ENCODE measurements at places on chromosomes 11 and 22.

DNA sequence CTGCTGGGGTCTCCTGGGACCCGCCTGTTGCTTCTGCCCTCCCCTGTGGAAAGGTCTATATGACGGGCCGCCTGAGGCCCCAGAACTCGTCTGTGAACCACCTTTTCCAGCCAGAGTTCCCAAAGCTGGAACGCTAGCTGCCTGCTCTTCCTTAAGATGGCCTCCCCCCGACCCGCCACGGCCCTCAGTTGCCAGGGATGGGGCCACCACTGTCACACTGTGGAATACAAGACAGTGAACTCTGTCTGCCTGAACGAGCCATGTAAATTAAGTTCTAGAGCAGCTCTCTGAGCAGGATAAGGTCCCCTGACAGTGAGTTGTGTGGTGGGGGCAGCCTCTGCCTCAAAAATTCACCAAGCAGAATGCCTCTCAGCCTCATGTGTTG is 10.3 kb downstream of the CHADL start:
- DNase-seq, result no peak

DNA sequence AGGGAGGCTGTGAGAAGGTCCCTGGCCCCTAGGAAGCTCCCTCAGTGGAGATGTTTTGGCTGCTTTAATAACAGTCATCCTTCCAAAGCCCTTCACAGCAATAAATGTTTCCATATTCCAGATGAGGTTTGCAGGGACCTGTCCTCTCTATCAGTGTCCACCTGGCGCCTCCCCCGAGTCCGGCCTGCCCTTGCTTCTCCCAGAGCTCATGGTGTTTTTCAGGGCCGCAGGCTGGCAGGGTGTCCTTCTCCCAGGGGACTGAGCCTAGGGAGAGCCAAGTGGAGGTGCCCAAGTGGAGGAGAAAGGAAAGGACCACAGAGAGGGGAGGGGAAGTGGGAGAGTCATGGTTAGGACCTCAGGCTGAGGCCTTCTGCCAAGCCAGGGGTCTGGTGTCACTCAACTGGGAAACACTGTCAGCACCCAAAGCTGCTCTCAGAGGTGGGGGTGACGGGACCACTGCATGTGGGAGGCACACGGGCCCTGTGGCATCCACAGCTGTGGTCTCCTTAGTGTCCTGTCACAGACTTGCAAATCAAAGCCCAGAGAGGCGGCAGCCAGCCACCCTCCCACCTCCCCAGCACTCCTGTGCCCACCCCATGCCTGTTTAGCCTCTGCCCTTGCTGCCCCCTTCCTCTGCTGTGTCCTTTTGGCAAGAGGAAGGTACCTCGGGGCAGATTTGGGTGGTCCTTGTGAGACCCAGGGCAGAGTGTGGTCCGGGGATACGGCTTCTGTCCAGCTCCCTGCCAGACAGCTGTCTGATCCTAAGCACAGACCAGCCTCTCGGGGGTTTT is 6.4 kb downstream of the DERL3 start:
- no peak for DNase-seq

GRCh38 chr22:27992294-27993165 is 73.5 kb upstream of the PITPNB start:
- DNase-seq, result no peak

- DNase-seq, result no peak
Measured at GRCh38 chr11:2207773-2208621, 36.4 kb upstream of the TH start.

GRCh38 chr11:32429477-32429876 is 5.9 kb downstream of the WT1 start:
- DNase-seq, result no peak

DNA sequence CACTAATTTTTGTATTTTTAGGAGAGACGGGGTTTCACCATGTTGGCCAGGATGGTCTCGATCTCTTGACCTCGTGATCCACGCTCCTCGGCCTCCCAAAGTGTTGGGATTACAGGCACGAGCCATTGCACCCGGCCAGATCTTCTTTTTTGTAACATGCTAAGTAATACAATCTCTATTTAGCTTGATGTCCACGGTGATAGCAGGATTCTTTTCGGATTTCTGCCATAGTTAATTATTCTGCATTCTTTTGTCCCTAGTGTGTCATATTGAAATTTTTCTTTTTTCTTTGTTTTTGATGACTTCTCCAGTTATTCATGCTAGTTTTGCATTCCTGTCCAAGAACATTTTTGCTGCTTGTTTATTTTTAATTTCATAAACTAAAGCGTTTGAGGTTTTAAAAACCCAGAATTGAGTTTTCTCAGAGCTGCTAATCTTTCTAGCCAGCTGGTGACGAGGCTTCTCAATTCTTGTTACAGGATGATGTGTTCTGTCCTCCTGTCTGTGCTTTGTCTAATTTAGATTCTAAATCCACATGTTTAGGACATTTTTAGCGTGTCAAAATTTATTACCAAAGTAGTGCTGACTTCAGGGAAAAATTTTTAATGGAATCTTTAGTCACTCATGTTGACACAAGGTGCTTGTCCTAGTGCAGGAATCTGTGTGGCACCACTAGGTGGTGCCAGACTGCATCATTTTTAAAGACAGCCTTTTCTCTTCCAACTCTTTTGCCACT is 21.8 kb downstream of the NF2 start:
- peak; percentile 40 for DNase-seq

GRCh38 chr11:79236541-79236971 is 204.3 kb downstream of the TENM4 start:
- DNase-seq, result no peak

- DNase-seq, result no peak
Measured at GRCh38 chr11:2760196-2760871, 60.5 kb upstream of the KCNQ1OT1 start.

DNA sequence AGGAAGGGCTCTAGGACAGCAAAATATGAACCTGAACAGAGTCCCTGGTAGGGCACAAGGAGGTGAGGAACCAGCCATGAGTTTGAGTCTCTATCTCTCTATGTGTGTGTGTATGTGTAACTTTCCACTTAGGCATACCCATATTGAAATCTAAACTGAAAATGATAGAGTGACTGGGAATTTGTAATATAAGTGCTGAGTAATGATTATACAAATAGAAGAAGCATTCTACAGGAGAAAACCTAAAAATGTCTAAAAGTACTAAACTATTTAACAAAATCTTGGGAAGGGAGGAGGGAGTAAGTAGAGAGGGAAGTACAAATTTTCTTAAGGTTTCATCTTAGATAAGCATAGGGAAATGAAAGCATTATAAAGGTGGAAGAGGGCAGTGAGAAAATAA is 97.1 kb upstream of the ZC3H12C start:
- no peak for DNase-seq

DNA sequence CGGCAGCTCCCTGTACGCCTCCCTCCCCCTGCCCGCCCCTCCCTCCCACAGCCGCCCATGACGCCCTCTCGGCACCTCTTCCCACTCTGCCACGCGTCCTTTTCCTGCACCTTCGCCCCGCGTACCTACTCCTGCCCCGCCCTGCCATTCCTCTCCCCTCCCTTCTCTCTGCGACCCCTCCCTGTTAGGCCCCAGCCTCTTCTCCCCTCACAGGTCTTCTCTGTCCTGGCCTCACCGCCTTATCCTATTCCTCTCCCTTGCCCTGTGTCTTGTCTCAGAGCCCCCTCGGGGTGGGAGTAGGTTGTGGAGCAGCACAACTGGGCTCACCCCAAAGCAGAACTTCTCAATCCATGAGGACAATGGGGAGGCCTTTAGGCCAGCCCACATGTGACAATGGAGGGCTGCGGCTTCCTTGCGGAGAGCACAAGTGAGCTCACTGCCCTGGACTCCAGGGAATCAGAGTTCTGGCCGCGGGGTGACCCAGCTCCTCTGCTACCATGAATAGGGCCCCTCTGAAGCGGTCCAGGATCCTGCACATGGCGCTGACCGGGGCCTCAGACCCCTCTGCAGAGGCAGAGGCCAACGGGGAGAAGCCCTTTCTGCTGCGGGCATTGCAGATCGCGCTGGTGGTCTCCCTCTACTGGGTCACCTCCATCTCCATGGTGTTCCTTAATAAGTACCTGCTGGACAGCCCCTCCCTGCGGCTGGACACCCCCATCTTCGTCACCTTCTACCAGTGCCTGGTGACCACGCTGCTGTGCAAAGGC is 539 bp downstream of the SLC35C1 start:
- peak; percentile 40 for DNase-seq

GRCh38 chr11:94402355-94402754 is 1.1 kb upstream of the GPR83 start:
- no peak for DNase-seq

- DNase-seq, result no peak
Measured at GRCh38 chr11:107780775-107781174, 68.9 kb upstream of the SLN start.

DNA sequence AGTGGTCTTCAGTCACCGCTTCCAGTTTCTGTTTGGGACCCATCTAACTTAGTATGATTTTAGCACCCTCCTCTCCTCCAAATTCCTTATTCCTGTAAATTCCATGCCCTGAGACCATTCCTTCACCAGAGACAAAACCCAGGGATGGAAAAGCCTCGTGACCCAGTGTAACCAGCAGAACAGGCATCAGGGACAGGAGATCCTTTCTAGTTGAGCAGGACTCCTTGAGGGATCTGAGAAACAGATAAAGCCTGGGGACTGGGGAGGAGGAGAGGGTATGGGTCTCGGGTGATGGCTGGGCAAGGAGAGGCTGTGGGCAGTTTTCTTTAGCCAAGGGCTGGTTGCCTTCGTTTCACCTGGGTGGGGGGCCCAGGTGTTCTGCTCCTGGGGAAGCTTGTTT is 40.9 kb downstream of the TEAD1 start:
- DNase-seq, result no peak

DNA sequence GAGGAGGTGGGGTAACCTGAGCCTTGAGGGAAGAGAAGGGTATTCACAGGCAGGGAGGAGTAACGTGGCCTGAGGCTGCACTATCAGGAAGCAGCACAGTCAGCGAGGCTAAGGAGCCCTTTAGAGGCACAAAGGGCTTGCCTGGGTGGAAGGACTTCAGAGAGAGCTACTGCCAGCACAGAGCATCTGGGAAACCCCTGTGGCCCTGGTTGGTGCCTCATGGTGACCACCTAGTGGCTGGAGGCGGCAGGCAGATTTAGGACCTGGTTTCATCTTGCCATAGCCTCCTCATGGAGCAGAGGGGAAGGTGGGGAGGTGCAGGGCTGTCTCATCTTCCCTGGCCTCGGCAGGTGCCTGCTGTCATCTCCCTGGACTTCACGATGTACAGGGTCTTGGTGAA is 64.5 kb downstream of the MPPED1 start:
- DNase-seq, result no peak

GRCh38 chr22:37260901-37261336 is 16.9 kb upstream of the RAC2 start:
- DNase-seq, result peak; percentile 68

GRCh38 chr11:125049164-125049792 is 13.8 kb upstream of the SLC37A2 start:
- no peak for DNase-seq

GRCh38 chr11:118198370-118198769 is 21.9 kb upstream of the SCN2B start:
- peak; percentile 91 for DNase-seq

GRCh38 chr22:49334976-49335375 is 492.7 kb downstream of the BRD1 start:
- DNase-seq, result no peak

GRCh38 chr11:30786256-30787110 is 200.3 kb upstream of the MPPED2 start:
- DNase-seq, result no peak

DNA sequence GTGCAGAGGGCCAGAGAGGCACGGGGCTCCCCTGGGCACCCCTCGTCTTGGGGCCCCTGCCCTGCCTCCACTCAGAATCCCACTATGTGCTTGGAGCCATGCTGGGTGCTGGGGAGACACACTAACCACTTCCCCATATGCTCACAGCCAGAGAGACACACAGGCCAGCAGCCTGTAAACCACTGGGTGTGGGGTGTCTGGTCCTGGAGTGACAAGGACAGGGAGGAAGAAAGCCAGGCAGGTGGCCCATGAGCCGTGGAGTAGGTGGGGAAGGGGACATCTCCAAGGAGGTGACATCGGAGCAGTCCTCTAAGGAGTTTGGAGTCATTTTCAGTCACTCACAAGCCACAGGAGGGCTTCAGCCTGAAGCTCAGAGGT is 58.9 kb downstream of the CDKN1C start:
- DNase-seq, result no peak

DNA sequence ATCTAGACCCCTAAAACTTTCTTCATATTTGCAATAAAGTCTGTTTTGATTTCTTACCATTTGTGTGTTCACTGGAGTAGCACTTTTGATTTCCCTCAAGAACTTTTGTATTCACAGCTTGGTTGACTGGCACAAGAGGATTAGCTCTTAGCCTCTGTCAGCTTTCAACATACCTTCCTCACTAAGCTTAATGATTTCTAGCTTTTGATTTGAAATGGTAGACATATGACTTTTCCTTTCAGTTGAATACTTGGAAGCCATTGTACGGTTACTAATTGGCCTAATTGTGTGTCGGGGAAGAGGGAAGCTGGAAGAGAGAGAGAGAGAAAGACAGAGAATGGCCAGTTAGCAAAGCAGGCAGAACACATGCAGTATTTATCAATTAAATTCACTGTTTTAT is 180.5 kb downstream of the ARHGAP42 start:
- DNase-seq, result no peak

DNA sequence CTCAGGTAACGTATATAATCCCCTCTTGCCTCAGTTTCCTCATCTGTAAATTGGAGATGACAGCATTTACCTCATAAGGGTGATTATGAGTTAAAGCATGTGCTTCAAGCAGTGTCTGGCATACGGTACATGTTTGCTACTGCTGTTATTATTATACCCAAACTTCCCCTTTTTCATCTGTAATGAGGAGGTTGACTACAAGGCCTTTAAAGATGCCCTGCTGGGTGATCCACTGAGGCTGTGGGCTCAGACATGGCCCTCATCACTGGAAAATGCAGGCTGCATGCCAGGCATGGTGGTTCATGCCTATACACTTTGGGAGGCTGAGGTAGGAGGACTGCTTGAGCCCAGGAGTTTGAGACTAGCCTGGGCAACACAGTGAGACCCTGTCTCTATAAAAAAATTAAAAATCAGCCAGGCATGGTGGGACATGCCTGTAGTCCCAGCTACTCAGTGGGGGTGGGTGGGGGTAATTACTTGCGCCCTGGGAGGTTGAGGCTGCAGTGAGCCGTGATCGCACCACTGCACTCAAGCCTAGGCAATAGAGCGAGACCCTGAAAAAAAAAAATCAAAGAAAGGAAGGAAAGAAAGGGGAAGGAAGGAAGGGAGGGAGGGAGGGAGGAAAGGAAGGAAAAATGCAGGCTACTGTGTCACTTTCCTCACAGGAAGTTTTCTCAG is 4.3 kb downstream of the PIK3IP1 start:
- no peak for DNase-seq

DNA sequence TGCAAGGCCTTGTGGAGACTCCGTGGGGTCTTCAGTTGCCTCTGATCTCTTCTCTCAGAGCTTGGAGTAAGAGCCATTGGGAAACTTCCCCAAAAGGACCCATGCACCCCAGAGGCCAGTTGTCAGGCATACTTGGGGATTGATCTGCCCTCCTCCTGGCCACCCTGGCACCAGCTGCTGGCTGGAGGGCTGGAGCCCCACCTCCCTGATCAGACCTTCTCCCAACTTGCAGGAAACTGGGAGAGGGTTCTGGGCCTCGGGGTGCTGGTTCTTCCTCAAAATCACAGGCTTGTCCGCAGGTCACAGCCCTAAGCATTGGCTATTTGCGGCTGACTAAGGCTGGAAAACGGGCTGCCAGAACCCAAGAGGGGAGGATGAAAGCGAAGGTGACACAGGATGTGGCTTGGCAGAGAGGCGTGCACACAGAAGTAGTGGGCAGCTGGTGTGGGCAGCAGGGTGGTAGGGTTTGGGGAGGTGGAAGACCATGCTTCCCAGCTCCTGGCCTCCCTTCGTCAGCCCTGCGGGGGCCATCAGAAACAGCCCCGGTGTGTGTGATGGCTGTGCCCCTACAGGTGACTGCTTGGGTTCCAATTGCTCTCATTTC is 1.3 kb upstream of the DGKZ start:
- peak; percentile 43 for DNase-seq
